Heart right ventricle (tissue), 16 donors: ENCODE measurements at places on chromosomes 12 and 14. TPM values are rescaled to one million over a fixed set of nuclear protein-coding genes. Genes with fewer than 3 reads are reported as not detected.

DNA sequence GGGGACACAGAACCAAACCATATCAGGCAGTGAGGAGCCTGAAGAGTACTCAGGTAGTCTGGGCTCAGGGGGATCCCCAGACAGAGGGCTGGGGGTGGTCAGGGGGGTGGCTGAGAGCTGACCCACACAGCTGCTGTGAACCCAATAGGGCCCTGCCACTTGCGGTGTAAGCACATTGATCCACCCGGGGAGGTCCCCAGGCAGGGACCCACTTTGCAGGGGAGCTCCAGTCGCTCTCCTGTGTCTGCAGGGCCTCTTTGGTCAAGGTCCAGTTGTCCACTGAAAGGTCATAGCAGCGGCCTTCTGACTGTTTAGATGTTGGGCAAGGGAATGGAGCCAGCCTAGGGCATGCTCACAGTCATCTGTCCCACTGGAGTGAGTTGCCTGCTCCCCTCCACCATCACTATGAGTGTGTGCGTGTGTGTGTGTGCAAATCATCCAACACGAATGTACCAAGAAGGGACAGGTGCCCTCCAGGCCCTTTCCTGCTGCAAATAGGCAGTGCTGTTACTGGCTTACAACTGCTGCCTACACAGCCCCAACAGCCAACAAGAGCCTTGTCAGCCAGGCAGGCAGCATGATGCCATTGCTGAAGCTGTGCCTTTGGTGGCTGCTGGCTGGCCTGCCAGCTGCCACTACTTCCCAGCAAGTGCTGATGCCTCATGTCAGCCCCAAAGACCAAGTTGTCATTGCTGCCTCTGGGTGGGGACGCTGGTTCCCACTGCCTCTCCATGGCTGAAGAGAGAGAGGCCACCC is 71.3 kb downstream of the TSPAN11 start:
- no peak for DNase-seq

DNA sequence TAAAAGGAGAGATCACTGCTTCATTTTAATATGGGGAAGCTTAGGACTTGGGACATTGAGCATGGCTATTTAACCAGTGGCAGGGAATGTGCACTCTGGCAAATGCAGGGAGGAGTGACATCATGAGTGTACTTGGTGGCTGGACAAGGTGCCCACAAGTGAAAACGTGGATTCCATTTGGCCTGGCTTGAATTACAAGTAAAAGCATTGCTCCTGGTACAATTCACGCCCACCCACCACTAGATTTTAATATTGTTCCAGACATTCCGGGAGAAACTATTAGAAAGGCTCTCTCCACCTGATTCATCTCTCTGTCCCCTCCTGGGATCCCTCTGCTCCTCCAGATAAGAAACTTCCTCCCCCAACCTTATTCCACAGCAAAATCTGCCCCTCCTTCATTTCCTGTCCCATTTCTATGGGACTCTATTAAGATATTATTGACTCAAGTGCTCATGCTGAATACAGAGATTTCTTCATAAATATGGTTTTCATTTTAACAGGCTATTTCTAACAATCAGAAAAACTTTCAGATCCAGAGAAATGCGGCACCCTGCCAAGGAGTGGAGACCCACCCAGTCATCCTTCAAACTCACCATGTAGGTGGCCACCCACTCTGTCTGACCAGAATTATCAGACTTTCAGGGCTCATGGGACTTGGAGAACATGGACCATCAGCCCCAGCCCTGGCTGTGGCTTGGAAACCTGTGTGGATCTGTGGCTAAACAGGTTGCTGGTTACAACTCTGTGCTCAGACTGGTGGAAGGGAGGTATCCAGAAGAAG is 43.2 kb downstream of the SSPN start:
- no peak for DNase-seq

GRCh38 chr12:102144221-102144620 is 24.2 kb downstream of the PARPBP start:
- no peak for DNase-seq

- peak; percentile 59 for DNase-seq
These were observed 932.3 kb downstream of the DIO2 start for GRCh38 chr14:79278798-79279644.

The DAO gene
- not detected for polyA plus RNA-seq

The C1S gene
- polyA plus RNA-seq = 64.9 TPM

DNA sequence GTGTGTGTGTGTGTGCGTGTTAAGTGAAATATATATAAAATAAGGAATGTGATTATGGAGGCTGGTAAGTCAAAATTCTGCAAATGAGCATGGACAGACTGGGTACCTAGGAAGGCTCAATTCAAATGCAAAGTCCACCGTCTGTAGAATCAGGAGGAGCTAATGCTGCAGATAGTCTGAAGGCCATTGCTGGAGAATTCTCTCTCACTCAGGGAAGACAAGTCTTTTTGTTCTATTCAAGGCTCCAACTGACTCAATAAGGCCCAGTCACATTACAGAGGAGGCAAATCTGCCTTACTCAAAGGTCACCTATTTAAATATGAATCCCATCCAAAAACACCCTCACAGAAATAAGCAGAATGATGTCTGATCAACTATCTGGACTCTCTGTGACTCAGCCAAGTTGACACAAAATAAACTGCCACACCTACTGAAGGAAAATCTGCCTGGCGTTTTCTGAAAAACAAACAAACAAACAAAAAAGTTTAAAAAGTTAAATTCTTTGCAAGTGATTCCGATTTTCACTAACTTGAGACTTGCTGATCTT is 684 bp upstream of the KLRF2 start:
- no peak for DNase-seq

The FOXG1 gene
- polyA plus RNA-seq = not detected

GRCh38 chr12:87760943-87761342 is 268.3 kb downstream of the C12orf50 start:
- DNase-seq = no peak

DNA sequence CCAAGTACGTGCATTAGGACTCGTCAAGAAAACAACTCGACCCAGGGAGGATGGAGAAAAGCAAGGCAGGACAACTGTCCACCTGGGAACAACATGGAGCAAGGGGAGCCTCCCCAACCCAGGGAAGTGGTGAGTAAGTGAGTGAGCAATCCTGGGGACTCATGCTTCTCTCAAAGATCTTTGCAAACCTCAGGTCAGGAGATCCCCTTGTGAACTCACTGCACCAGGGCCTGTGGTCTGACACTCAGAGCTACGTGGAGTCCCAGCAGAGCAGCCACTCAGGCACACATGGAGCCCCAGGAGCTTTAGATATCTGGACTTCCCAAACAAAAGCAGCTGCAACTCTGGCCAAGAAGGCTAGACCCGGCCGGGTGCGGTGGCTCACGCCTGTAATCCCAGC is 12.2 kb upstream of the OR5AU1 start:
- DNase-seq = no peak

The ACVRL1 gene
- polyA plus RNA-seq = 38.1 TPM

GRCh38 chr14:57533214-57533613 is 39.6 kb upstream of the CCDC198 start:
- no peak for DNase-seq
